ENCODE measurements at places on chromosomes 2 and 18.

GRCh38 chr2:221314786-221315185, 257.3 kb downstream of the EPHA4 start:
- no peak for DNase-seq

DNA sequence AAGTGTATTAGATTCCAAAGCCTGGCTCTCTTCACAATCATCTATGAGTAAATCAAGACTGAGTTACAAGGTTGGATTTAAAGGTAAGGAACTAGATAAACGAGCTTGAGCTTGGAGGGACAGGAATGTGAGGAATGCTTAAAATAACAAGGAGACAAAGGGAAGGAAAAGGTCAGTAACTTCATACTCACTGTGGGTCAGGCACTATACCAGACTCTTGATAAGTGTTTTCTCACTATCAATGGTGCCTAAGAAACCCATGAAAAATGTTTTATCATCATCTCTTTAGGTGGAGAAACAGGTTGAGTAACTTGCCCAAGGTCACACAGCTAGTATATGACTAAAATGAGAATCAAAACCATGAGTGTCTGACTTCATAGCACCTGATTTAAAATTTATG, 212.1 kb downstream of the CDH2 start:
- DNase-seq, result peak; percentile 86

- DNase-seq, result no peak
These were observed 101.4 kb downstream of the DYNAP start for GRCh38 chr18:54692463-54692862.

DNA sequence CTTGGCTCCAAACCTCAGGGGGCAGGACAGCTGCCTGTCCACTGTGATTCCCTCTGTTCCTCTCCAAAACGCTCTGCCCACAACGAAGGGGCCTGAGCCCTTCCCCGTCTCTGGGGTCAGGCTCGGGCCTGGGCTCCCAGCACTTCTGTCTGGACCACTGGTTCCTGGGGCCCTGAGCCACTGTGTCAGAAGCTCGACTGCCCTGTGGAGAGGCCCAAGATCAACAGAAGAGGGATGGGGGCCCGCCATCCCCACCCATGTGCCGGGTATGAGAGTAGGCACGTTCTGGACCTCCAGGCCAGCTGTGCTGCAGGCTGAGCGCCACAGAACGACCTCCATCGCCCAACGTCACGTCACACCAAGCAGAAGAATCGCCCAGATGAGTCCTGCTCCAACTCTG, 119.9 kb upstream of the HS6ST1 start:
- no peak for DNase-seq

DNA sequence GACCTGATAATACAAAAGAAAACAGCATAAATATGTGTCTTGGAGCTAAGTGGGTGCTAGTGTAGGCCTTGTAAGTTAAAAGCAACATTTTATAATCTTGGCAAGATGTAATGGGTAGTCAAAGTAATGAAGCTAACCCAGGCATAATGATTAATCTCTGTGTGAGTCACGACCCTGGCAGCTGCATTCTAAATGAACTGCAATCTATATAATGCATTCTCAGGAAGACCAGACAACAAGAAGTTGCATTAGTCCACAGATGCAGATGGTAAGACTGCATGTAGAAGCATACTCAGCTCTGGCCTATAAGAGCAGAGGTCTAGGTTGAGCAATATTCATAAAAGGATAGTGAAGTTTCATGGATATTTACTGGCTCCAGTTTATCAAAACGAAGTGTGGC, 85.6 kb upstream of the ETAA1 start:
- peak; percentile 44 for DNase-seq

DNA sequence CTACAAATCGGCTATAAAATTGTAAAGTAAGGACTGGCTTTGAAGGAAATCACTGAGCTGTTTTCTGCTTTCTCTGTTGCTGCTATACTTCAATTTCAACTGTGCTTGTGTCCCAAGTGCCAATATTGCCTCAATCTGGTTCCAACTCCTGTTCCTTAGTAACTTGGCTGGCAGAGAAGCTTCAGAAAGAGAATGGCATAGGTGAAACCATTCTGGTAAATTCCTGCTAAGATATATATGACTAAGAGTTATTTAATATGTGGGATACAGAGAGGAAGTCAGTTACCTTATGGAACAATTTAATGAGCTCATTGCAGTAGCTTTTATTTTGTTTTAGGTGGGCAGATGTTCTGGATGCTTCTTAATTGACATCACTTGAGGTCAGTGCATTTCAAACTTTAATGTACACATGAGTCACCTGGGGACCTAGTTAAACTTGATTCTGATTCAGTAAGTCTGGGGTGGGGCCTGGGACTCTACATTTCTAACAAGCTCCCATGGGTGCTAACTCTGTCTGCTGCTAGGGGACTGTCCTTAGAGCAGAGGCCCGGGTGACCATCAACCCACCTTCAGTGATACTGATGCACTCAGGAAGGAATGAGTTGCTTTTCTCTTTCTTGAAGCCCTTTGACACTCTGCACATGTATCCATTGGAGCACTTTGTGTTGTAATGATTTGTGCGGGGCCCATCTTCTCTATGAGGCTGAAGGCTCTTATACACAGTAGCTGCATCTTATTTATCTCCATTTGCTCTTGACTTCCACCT, 47.6 kb downstream of the LIPG start:
- peak; percentile 98 for DNase-seq

- peak; percentile 17 for DNase-seq
These were observed 116.8 kb downstream of the CTAGE1 start for GRCh38 chr18:22300665-22301636.

- no peak for DNase-seq
These were observed 930.6 kb downstream of the LRP1B start for GRCh38 chr2:141200191-141200590.

GRCh38 chr18:58335223-58335622, 291.2 kb downstream of the NEDD4L start:
- DNase-seq, result no peak

GRCh38 chr18:68564351-68564750, 150.6 kb downstream of the TMX3 start:
- DNase-seq, result no peak

DNA sequence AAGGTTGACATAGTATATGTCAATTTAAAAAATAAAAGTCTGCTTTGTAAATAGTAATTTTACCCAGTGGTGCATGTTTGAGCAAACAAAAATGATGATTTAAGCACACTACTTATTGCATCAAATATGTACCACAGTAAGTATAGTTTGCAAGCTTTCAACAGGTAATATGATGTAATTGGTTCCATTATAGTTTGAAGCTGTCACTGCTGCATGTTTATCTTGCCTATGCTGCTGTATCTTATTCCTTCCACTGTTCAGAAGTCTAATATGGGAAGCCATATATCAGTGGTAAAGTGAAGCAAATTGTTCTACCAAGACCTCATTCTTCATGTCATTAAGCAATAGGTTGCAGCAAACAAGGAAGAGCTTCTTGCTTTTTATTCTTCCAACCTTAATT, 78.6 kb upstream of the CSRNP3 start:
- DNase-seq, result no peak

- no peak for DNase-seq
These were observed 55.7 kb upstream of the EML4 start for GRCh38 chr2:42113452-42113851.

GRCh38 chr2:49225126-49225525, 70.8 kb upstream of the FSHR start:
- no peak for DNase-seq

DNA sequence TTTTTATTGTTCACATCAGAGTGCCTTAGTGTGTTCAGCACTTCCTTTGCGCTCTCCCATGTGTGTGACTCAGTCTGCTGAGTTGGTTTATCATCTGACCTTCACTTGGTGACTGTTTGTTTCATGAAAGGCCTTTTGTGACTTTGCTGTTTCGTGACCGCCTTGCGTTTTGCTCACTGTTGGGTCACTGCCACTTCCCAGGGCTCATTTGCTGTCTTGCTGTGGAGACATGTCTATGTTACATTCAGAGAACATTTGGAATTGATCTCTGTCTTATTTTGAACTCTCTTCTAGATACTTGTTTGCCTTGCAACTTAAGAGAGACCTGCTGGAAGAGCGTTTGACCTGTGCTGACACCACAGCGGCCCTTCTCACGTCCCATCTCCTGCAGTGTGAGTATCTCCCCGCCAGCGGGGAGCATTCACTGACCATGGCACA, 54.7 kb downstream of the FARP2 start:
- DNase-seq, result no peak

DNA sequence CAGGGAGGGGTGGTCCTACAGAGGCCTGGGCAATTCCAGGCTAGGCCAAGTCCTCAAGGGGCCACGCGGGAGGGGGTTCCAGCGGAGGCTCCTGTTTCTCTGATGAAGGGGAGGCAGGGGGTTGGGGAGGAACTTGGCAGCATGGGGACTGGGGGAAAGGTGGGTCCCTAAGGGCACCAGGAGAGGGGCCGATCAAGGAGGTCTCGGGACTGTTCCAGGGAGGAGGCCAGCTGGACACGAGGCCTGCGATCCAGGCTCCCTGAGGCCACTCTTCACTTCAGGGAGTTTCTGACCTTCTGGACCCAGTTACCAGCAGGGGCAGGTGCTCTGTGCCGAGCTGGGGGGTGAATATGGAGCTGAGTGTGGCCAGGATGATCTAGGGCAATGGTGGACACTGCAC, 71.5 kb downstream of the ASB1 start:
- no peak for DNase-seq

- DNase-seq, result no peak
These were observed 171.9 kb downstream of the HRH4 start for GRCh38 chr18:24632158-24632988.

DNA sequence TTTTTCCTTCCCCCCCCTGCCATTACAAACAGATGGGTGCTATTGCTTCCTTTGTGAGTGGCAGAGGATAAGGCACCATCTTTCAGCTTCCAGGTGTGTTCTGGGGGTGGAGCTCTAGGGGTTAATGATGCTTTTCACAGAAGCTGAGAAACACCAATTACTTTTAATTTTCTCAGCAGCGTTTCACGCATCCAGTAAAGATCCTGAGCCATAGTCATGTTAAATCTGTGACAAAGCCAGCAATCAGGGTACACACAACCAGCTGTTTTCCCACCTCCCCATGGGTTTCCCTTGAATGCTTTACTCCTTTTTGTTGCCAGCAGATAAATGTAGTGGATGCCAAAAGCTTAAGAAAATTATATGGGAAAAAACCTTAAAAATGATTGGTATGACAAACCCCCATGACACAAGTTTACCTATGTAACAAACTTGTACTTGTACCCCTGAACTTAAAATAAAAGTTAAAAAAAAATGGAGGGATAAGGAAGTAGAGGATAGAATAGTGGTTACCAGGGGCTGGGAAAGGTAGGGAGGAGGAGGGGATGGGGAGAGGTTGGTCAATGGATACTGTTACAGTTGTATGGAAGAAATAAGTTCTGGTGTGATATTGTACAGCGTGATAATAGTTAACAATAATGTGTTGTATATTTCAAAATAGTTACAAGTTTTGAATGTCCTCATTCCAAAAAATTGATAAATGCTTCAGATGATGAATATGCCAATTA, 70.0 kb downstream of the ACOXL start:
- no peak for DNase-seq

DNA sequence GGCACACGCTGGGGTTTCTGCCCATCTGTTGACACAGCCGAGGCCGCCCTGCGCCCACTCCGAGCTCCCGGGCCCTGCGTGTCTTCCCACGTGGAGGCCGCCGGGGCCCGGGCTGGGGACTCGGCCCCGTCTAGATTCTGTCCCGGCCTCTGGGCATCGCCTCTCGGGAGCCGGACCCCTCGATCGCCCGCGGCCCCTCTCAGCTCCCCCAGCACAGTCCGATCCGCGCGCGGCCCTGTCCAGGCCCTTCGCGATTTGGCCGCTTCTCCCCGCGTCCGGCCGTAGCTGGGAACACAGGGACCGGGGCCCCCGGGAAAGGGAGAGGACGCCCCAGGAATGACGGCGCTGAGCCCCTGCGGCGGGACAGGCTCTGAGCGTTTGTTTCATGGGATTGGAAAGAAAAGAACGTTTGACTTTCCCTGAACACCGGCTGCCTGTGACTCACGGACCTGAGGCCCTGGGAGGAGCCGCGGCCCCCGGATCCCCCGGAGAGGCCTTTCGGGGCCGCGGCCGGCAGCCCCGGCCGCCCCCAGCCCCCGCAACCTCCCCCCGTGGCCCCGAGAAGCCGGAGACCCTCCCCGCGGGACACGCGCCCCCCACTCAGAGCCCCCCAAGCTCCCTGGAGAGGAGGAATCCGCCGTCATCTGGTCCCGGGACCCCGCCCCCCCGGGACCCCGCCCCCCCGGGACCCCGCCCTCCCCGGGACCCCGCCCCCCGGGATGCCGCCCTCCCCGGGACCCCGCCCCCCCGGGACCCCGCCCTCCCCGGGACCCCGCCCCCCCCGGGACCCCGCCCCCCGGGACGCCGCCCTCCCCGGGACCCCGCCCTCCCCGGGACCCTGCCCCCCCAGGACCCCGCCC, 62.7 kb upstream of the CTDP1 start:
- DNase-seq, result no peak
